ENCODE measurements at places on chromosomes 7 and 10.

GRCh38 chr10:117503244-117504205 lies 39.0 kb upstream of the EMX2 start:
- DNase-seq = no peak

- no peak for DNase-seq
Measured at GRCh38 chr10:45243261-45243660, 72.1 kb downstream of the OR13A1 start.

GRCh38 chr7:152522571-152523067 lies 86.8 kb upstream of the KMT2C start:
- no peak for DNase-seq

- DNase-seq = no peak
Measured at GRCh38 chr7:482521-483083, 37.0 kb downstream of the PDGFA start.

- no peak for DNase-seq
Measured at GRCh38 chr10:16909271-16909767, 92.1 kb upstream of the RSU1 start.

- no peak for DNase-seq
Measured at GRCh38 chr10:12050528-12050927, 7.9 kb upstream of the UPF2 start.

GRCh38 chr10:98344589-98345038 lies 70.4 kb downstream of the PYROXD2 start:
- no peak for DNase-seq

- DNase-seq = no peak
Measured at GRCh38 chr7:23208316-23208715, 26.5 kb downstream of the NUP42 start.

GRCh38 chr7:128176696-128177095 lies 64.4 kb upstream of the LEP start:
- no peak for DNase-seq

GRCh38 chr7:19113855-19114550 lies 3.4 kb downstream of the TWIST1 start:
- DNase-seq = no peak

DNA sequence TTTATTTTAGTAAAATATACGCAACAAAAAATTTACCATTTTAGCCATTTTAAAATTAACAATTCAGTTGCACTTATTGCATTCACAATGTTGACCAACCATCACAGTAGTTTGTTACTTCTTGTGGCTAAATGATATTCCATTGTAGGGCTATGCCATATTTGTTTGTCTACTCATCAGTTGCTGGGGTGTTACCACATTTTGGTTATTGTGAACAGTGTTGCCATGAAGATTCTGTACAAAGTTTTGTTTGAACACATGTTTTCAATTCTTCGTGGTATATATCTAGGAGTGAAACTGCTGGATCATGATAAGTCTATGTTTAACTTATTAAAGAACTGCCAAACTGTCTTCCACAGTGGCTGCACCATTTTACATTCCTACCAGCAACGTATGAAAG lies 46.3 kb upstream of the ZNF365 start:
- DNase-seq = no peak

Measured in LoVo (cell line).